ENCODE measurements at places on chromosomes 13 and 19.

DNA sequence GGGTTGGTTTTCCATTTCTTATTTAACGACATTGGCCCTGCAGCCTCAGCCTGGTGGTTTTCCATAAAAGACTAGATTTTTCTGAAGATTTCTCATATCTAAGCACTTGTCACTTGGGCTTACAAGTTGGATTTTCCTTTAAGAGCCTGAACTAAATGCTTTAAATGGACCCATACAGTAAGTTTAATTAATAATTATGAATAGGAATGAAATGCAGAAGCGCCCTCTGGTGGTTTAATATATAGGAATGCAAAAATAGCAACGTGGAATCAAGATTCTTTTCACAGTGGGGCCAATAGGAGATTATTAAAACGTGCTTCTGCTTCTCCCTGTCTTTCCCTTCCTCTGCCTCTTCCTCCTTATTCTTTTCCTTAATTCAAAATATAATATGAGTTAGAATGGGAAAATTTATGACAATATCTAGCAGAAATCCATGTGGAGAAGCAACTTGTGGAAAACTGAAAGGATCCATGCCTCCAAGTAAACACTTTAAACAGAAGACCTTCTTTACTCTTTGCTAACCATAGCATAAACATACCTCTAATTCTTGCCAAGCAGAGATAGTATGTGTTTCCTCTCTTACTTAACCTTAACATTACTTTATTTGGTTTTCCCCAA is 324.0 kb downstream of the GPC5 start:
- DNase-seq = no peak

DNA sequence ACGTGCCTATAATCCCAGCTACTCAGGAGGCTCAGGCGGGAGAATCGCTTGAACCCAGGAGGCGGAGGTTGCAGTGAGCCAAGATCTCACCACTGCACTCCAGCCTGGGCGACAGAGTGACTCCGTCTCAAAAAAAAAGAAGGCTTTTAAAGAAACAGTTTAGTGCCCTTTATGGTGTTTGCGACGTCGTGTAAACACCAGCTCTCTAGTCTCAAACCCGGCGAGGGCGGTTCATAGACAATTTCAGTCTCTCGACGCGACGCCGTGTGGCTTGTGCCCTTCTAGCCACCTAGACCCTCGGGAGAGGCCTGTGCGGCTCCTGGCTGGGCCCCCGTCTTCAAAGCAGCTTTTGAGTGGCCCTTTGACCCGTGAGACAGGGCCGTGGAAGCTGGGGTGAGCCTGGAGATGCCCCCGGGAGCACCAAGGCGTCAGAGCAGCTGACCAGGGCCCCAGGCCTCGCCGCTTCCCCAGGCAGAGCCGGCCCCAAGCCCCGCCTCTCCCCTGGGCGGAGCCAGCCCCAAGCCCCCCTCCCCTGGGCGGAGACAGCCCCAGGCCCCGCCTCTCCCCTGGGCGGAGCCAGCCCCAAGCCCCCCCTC is 5.0 kb upstream of the MADCAM1 start:
- peak; percentile 26 for DNase-seq

GRCh38 chr13:113883921-113884804 is 20.3 kb upstream of the GAS6 start:
- DNase-seq = no peak

DNA sequence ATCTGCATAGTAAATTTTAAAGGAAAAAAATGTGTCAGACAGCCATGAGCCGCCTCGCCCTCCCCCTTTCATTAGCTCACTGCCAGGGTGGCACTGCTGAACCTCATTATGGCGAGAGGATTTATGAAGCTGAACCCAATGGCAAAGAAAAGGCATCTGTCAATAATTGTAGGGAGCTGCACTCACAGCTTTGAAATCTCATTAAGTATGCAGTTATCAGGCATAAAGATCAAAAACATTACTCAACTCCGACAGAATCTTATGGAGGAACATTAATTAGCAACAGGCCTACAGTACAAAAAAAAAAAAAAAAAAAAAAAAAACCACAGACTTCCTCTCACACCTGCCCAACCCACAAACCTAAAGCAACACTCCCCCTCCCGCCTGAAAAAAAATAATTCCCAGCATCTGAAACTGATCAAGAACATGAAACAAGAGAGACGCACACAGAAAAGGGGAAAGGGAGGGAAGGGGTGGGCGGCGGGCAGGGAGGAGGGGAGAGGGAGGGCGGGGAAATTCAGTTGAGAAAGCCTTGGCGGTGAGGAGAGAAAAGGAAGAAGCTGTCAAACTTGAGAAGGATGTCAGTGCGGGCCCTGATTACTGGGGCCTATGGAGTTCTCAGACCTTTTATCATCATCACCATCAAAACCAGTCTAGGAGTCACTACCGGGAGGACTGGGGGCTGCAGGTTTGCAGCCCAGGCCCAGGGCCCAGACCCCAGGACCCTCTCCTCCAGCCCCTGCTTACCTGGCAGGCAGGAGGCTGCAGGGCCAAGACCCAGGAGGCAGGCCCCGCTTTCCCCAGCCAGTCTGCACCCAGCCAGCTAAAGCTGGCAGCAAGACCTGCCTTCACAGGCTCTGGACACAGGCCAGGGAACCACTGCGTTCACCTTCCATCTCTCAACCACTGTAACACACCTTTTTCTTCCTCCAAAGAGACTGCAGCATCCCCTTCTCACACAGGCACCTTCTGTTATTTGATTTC is 8.9 kb downstream of the TSHZ3 start:
- DNase-seq = no peak

GRCh38 chr19:20662421-20663105 is 1.2 kb upstream of the ZNF626 start:
- DNase-seq = no peak

- no peak for DNase-seq
These were observed 1219.5 kb upstream of the PCDH20 start for GRCh38 chr13:62635161-62635560.

GRCh38 chr19:44871809-44872208 is 19.2 kb upstream of the TOMM40 start:
- no peak for DNase-seq

- no peak for DNase-seq
These were observed 11.2 kb upstream of the TMEM161A start for GRCh38 chr19:19149435-19149834.

- no peak for DNase-seq
These were observed 39.3 kb upstream of the KL start for GRCh38 chr13:32976912-32977311.

- no peak for DNase-seq
These were observed 50.0 kb downstream of the STARD13 start for GRCh38 chr13:33235564-33235963.

DNA sequence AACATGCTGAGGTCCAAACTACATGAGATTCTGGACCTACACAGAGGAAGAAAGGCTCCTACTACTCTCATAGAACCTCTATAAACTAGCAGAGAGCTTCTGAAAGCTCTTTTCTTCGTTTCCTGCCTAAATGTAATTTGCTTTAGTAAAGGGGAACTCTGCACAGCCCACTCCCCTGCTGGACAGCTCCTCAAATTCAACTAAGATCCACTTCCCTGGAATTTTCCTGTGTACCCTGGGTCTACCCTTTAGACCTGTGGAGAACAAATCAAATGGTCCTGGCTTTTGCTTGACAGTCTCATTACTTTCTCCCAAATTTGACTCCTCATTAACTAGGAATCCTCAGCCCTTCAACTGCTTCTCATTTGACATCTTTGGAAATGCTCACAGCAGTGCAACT is 3.5 kb upstream of the DCLK1 start:
- no peak for DNase-seq

DNA sequence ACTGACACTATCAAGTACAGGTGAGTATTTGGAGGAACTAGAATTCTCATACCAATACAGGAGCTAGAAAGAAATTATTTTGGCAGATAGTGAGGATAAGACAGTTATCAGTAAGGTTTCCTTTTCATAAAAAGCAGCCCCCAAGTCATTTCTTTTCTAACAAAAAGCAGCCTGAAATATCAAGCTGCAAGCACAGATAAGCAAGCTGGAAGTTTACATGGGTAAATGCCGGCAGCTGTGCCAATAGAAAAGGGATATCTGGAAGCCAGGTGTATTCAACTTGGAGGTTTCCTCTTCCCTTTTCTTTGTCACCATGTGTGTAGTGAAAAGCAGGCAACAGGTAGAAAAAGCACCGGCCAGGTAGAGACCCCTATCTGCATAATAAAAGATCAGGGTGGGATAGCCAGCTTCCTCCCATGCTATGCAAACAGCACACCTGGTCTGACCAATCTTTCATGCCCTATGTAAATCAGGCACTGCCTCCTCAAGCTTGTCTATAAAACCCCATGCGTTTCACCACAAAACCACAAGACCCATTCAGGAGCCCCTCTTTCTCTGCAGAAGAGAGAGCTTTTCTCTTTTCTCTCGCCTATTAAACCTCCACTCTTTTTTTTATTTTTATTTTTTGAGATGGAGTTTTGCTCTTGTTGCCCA is 22.9 kb downstream of the CYP4F2 start:
- DNase-seq = no peak

DNA sequence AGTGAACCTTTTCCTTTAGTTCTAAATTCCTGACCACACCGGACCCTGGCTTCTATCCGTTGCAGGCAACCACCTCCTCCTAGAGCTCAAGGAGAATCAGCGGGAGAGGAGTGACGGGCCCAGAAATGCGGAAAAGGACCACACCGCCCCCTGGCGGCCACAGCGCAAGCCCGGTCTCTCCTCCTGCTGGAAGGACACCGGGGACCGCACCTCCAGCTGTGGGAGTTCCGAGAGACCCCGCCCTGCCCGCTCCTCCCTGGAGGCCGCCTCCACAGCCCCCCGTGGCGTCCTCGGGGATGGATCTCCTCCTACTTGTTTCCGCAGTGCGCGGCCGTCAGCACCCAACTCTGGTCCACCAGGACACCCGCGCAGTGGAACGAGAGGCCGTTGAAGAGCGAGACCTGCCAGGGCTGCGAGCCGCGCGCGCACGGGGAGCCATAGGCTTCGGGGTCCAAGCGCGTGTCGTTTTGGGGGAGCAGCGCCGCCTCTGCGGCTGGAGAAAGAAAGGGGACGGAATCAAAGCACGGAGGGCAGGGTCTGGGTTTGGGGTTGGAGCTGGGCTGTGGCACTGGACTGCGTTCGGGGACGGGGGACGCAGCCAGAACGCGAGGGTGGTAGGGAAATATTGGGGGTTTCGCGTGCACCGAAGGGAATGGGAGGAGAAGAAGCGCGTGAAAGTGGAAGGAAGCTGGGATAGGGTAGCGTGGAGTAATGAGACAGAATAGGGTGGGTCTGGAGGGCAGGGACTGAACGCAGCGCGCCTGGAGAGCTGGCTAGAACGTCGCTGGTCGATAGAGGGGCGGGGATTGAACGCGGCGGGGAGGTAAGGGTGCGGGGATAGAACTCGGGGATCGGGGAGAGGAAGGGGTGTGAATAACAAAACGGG is 2.5 kb downstream of the KLK10 start:
- peak; percentile 16 for DNase-seq

DNA sequence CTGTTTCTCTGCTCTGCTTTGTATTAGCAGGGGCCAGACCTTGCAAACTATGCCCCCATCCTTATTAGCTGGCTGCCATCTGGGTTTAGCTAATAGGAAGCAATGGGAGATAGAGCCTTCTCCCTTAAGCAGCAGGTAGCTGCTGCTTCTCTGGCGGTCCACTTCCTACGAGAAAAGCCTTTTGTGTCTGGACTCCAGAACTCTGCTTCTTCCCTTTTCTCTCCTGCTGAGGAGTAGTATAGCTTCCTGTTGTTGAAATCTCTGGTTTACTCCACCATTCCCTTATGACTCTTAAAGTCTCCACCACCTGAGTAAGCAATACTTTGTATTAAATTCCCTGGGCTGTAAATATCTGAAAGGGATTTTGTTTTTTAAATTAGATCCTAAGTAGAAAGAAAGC is 147.1 kb downstream of the DNAJC15 start:
- no peak for DNase-seq

- DNase-seq = no peak
These were observed 449.8 kb downstream of the DACH1 start for GRCh38 chr13:71417205-71417604.

DNA sequence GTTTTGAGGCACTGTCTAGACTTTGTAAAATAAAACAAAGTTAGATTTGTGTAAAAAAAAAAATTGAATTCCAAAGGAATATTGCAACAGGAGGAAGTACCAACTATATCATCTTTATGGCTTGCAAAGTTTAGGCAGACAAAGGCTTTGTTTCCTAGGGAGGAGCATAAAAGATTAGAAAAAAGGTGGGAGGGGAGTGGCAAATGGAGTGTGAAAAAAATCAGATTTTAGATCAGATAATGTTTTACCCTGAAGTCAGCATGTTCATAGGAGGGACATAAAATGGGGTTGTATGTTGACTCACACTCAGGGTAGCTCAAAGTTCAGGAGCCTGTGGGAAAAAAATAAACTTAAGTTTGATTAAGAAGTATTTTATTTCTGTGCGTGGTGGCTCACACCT is 3.7 kb downstream of the ZNF85 start:
- no peak for DNase-seq

DNA sequence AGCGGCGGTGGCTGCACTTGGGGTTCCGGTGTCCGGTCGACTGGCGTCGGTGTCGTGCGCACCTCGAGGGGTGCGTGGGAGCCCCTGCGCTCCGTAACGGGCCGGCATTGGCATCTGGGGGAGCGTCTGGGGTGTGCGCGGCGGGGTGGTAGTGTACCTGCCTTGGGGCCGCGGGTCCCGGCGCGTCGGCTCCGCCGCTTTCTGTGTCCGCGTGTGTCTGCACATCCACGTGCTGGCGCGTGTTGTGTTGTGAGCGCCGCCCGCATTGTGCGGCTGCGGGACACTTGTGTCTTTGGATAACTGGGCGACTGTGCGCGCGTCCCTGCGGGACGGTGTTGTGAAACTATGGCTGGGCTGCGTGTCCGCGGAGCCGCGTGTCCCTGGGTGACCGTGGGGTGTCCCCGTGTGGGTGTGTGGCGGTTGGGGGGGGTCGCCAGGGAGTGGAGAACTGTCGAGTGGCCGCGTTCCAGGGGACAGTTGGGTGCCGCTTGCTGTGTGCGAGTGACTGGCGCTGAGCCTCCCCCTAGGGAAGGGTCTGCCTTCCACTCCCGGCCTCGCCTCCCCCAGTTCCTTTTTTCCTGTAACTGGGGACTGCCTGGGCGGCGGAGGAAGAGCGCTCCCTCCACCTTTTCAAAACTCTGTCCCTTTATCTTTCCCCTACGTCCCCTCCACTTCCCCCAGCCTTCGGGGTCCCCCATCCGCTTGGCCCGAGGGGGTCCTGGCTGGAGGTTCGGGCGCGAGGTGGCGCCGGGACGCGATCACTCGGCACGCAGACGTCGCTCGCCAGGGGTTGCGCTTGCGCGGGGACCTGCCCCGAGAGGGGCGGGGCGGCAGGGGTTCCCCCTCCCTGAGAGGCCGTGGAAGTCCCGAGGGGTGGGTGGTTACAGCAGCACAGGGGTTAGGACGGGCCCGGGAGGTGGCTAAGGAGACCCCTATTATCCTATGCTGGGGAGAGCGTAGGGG is 5.7 kb upstream of the NFIC start:
- peak; percentile 82 for DNase-seq

- no peak for DNase-seq
These were observed 73.8 kb downstream of the CCDC70 start for GRCh38 chr13:51935326-51936171.

DNA sequence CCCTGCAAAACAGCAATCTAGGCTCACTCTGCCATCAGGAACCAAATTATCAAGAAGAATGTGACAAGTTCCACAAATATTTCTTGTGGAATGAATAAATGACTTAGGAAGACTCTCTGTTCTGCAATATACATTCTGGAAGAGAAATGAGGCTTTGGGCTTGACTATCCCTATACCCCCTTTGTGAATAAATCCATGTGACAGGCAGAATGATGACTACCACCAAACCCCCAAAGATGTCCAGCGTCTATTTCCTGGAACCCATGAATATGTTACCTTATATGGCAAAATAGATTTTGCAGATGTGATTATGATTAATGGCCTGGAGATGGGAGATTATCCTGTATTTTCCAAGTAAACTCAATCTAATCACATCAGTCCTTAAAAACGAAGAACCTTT is 139.3 kb downstream of the ENOX1 start:
- no peak for DNase-seq

GRCh38 chr19:14072535-14073260 is at the start of gene MISP3:
TSS of gene MISP3 (plus strand) at chr19:14072786. CDS start at chr19:14073310, 524 bp downstream.
- DNase-seq = peak; percentile 30
